ENCODE measurements at places on chromosomes 1 and 21.

DNA sequence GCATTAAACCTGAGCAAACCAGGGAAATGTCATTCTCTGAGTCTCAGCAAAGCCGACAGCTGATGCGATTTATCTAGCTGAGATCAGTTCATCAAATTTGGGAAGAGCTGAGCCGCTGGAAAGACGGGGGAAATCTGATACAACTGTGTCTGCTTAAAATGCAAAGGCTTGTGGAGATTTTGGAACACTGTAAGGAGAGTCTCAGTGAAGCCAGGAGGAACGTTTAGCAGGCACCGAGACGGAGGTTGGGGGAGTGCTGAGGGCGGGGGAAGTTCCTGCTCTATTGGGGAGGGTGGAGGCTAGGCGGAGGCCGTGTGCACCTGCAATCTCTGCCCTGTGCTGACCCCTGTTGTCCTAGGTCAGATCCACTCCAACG, 143.2 kb upstream of the CSF3R start:
- DNase-seq, result no peak

GRCh38 chr1:19477284-19478249, 7.8 kb downstream of the CAPZB start:
- DNase-seq, result no peak

GRCh38 chr1:226424221-226425003, 16.5 kb upstream of the PARP1 start:
- DNase-seq, result peak; percentile 84

GRCh38 chr1:216640100-216640499, 83.1 kb downstream of the ESRRG start:
- DNase-seq, result no peak

- no peak for DNase-seq
These were observed 48.0 kb upstream of the WDR26 start for GRCh38 chr1:224482619-224483018.

DNA sequence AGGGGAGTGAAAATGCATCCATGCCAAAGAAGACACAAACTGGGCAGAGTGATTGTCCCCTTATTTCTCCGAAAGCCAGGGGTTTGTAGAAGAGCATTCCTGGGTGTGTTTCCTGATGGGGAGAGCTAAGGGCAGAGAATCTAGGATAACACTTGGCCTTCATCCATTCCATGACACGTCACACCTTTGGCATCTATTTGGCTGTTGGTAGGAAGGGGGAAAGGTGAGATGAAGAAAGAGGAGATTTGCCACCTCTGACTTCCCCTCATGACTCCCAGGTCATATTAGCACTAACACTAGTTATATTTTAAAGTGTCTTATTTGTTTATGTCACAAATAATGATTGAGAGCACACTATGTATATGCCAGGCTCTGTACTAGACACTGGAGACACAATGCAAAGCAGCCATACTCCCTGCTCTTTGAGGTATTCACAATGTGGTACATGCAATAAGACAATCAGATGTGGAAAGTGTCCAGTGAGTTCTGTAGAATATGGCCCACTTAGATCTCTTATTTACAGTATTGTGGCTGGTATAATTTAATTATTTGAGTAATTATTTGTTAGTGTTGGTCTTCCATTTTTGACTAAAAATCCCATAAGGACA, 54.5 kb upstream of the GADD45A start:
- DNase-seq, result no peak

DNA sequence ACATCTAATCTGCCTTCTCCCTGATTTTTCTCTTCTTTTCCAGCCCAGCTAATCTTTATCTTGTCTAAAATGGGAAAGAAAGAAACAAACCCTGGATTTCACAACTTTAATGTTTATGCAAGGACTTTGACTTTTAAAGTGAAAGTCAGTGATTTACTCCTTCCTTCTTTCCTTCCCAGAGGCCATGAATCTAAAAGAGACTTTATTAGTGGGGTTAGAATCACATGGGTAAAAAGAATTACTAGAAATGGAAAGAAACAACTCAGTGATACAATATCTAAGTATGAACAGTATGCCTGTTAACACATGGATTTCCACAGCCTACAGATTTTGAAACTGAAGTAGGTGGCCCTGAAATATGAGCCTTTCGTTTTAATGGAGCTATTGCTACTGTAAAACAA, 59.8 kb upstream of the KCNK2 start:
- DNase-seq, result no peak

- DNase-seq, result peak; percentile 23
These were observed 20.0 kb downstream of the METTL13 start for GRCh38 chr1:171801487-171801891.

DNA sequence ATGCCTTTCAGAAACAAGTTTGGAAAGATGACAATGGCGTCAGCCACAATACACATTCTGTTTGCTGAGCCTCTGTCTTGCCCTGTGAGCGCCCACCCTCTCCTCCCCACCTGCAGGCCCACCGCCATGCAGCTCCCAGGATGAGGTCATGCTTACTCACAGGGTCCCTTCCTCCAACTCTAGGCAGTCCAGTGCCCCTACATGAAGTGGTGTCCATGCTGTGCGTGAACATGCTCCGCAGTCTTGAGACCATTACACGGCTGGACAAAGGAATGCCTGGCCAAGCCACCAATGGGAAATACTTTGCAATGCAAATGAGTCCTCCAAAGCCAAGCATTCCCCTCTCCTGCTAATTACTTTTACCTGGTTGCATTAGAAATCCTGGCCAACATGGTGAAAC, 92.2 kb downstream of the CD58 start:
- DNase-seq, result no peak

GRCh38 chr21:44751799-44752636, 40.6 kb upstream of the TSPEAR start:
- DNase-seq, result no peak

All from HuH-7 (cell line).